ENCODE measurements at places on chromosomes 3 and 15.

GRCh38 chr15:74537736-74538135 is 3.3 kb upstream of the ARID3B start:
- no peak for DNase-seq

DNA sequence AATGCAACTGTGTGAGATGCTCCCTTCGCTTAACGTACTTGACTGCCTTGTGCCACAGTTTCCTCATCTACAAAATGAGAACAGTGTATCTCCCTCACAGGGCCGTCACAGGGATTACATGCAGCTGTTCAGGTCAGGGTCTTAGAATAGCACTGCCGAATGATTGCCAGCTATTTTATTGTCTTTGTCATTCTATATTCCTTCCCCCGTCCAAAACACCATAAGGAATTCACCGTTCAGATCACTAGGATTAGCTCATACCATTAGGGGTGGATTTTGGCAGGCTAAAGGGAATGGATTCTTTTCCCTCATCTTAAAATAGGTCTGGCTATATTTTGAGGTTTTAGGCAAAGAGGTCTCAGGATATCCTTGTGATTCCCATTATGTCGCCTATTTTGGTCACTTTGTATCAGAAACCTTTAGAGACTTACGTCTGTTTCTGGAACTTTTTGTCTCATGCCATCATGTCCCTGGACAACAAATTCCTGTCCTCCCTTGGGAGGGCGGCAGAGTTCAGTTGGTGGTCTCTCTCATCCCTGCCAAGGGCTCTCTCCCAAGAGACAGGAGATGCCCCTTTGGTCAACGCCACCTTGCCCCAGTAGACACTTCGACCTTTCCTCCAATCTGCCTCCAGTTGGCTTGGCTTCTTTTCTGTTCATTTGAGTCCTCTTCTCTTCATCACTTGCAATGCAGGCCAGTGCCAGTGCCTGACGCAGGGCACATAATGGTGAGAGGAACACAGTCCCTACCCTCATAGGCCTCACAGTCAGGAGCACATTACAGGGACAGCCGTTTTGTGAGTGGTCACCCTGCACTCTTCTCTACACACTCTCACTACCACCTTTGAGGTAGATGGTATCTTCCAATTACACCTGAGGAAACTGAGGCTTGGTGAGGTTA is 171.6 kb upstream of the BHLHE40 start:
- no peak for DNase-seq

DNA sequence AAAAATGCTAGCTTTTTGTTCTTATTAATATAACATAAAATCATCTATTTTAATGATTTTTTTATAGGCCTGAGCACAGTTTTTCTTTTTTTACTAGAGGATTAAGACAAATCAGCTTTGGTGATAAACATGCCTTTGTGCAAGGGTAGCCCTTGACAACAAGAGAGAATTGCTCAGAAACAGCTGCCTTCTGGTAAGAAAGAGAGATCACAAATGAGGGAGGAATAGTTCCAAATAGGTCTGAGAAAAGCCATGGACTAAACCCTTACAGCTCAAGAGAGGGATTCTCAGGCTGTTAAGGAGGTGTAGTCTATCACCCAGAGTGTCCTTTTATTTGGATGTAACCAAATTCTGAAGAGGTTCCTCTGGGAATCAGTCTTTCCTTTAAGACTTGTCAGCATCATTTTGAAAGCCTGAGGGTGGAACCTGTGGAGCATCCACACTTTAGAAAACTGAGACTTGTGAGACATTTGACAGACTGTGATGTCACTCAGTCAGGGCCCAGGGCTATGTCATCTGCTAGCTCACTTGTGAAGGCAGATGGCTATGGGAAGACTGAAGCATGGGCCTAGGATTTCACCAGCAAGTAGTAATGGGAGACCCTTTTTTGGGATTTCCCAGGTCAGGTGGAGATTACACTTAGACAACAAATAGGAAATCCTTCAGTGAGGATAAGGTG is 102.9 kb upstream of the KCNAB1 start:
- no peak for DNase-seq

- no peak for DNase-seq
These were observed 47.1 kb upstream of the SERPINI2 start for GRCh38 chr3:167521006-167521355.

DNA sequence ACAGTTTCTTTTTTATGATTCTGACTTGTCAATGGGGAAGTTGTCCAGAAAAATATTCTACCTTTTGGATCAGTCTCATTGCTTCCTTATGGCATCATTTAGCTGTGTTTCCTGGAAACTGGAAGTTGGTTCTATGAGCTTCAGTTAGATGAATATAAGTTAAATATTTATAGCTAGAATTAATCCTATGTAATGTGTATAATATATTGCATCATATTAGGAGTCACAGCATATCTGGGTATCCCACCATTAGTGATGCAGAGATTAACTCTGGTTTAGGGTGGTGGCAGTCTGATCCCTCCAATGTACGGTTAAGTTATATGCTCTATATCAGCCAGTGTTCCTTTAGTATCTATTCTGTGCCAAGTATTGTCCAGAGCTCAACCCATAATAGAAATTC is 19.3 kb downstream of the KLHL24 start:
- DNase-seq, result no peak

DNA sequence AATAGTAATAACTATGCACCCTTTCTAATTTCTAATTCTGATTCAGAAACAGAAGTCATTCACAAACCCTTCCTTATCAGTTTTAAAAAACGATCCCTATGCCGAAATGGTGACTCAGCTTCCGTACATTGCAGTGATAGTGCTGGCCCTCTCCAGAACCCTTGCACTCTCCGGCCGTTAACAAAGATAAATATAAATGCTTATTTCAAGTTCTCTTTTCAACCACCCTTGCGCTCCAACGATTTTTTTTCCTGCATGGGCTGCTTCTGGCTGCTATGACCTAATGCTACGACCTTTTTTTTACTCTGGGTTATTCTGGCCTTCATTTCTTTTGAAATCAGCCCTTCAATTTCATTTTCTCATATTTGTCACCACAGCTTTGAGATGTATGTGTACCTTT is 646.2 kb downstream of the NTRK3 start:
- no peak for DNase-seq

- no peak for DNase-seq
These were observed 55.4 kb downstream of the NUP210 start for GRCh38 chr3:13364602-13365271.

GRCh38 chr3:47294392-47294791 is 11.6 kb downstream of the KLHL18 start:
- DNase-seq, result no peak

DNA sequence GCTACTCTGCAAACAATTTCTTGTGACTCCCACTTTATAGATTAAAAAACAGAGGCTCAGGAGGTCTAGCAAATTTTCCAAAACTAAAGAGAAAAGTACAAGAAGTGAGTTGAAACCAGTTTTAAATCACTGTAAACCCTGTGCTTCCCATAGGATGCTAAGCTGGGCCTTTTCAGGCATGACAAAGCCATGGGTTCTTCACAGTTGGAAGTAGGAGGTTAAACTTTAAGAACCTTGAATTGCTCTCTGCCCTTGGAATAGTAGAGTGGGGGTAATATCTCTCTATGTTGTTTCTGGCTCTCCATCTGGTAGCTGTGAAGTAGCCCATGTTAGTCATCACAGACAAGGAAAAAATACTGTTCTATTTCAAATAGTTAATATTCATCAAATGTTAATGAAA is 193.6 kb upstream of the SATB1 start:
- DNase-seq, result no peak

DNA sequence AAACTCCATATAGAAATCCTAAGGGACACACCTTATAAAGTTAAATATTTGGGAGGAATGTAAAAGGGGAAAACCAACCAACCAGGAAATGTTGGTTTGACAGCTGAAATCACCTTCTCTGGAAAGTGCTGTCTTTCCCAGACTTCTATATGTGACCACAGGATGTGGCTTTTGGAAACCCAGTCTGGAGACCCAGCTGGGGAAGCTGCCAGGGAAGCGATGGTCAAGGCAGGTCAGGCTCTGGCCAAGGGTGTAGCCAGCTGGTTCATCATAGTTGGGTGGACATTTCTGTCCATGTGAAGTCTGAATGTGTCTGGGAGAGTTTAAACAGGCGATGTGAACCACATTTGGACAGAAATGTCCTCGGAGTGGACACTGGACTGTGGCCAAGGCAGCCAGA is 73.9 kb downstream of the ARNT2 start:
- no peak for DNase-seq

GRCh38 chr3:101962055-101962454 is 112.7 kb downstream of the NFKBIZ start:
- DNase-seq, result no peak

DNA sequence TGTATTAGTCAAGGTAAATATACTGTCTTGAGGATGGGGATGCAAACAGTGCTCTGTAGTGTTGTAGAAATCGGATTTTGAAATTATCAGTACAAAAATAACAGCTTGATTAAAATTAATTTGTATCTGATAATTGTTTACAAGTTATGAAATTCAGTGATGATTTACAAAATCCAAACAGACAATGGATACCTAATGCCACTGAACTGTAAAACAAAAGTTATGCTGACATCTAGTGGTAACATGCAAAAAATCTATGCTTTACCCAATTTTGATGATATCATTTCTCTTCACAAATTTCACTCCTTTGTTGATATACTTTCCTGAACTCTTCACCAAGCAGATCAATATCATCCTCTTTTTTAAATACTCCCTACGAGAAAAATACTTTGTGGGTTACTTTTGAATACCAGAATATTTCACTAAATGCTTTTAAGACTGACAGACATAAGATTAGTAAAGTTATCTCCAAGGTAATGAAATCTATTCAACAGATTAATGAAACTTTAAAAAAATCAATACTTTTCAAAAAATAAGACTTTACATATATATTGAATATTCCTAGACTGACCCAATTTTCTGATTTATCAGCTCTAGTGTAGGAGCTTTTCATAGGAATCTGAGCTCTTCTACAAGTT is 36.0 kb downstream of the MNS1 start:
- no peak for DNase-seq

DNA sequence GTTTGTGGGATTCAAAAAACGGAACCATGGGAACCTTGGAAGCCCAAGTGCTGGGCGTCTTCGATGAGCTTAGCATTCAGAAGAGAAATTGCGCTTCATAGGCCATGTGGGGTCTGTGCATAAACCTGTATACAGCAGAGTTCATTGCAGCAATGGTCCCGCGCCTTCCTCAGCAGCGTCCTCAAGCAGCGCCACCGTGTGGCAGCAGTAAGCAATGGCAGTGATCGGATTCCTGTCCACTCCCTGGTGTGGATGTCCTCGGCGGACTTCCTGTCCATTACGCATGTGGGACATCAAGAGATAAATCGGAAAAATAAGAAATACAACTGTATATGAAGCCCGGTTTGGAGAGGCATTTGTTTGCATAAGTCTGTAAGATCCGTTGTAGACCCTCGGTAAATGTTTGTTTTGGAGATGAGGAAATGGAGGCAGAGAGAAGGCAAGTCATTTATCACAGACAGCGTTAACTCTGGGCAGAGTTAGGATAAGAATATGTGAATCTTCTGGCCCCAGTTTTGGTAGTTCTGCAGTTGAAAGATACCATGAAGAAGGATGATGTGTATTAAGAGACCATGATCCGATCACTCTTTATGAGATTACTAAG is 57.7 kb downstream of the CNTN4 start:
- no peak for DNase-seq

DNA sequence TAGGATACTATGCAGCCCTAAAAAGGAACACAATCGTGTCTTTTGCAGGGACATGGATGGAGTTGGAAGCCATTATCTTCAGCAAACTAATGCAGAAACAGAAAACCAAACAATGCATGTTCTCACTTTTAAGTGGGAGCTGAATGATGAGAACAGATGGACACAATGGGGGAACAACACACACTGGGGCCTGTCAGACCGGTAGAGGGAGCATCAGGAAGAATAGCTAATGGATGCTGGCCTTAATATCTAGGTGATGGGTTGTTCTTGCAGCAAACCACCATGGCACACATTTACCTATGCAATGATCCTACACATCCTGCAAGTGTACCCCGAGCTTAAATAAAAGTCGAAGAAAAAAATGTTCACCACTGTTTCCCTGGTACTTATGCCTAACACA is 17.5 kb downstream of the SENP7 start:
- DNase-seq, result no peak

DNA sequence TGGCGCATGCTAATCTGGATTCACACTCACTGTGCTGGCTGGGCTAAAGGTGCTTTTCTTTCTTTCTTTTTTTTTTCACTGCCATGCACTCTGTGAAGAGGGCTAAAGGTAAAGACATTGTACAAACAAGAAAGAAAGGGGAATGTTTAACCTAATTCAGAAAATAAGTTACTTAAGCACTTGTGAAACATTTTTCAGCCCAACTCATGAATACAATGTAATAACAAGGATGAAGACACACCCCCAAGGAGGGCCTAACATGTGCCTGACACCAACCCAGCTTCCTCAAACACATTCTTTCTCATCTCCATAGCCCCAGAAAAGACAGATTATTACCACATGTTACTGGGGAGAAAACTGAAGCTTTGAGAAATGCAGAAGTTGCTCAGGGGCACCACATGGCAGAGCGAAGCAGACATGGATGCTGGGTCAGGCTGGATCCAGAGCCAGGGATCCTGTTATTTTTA is 5.7 kb downstream of the STIMATE start:
- DNase-seq, result peak; percentile 52

DNA sequence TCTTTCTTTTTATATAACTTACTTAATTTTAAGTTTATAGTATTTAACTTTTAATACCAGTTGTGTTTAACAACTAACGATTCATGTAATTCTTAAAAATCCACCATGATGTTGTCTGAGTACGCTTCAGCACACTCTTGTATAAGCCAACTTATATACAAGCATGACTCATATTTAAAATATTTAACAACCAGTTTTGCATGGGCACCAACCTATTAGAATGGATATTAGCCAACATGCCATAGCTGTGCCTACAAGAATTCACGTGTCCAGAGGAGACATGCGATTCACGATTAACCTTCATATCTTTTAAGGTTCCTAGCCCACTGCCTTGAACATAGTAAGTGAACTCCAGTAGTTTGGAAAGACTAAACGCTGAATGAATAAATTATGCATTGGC is 1023.2 kb downstream of the TBL1XR1 start:
- no peak for DNase-seq

DNA sequence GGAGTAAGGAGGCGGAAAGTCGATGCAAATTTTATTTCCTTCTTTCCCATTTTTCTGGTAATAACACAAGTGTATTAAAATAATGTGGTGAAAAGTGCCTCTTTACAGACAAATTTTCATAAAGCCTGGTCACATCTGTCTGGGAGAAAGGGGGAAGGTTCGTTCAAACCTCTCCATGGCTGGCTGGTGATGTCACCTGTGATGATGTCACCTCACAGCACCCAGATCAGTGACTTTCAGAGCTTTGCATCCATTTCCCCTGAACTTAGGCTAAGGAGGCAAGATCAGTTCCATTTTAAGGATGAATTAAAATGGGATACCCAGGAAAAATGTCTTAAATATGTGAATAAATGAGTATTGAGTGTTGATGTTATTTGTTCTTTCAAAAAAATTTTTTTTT is 34.1 kb downstream of the ATP10A start:
- no peak for DNase-seq

- DNase-seq, result no peak
These were observed 261.7 kb downstream of the SLC9A9 start for GRCh38 chr3:143586576-143586975.

GRCh38 chr15:73800662-73801345 is 47.7 kb upstream of the INSYN1 start:
- DNase-seq, result no peak

Measured in CD4-positive, alpha-beta T cell treated with Interferon alpha-2 for 1 hour (primary cell).